ENCODE measurements at places on chromosomes 16 and 17. TPM values are rescaled to one million over a fixed set of nuclear protein-coding genes. Genes with fewer than 3 reads are reported as not detected.

TMEM208 gene
- 53.5 TPM for total RNA-seq

SMTNL2 gene
- not detected for total RNA-seq

MAF gene
- total RNA-seq, result 0.97 TPM

LRRC36 gene
- total RNA-seq, result 9.2 TPM

RAB11FIP4 gene
- 25.2 TPM for total RNA-seq

EFNB3 gene
- 0.88 TPM for total RNA-seq

RAPGEFL1 gene
- total RNA-seq, result 86.3 TPM

GGT6 gene
- 1.1 TPM for total RNA-seq

KRTAP4-4 gene
- not detected for total RNA-seq

C16orf96 gene
- not detected for total RNA-seq

KCNG4 gene
- total RNA-seq, result not detected

SDR42E1 gene
- total RNA-seq, result 33.0 TPM

KRTAP3-2 gene
- total RNA-seq, result not detected

YPEL3 gene
- total RNA-seq, result 21.1 TPM

NPIPB2 gene
- 16.2 TPM for total RNA-seq

DPEP1 gene
- not detected for total RNA-seq

AMDHD2 gene
- 65.1 TPM for total RNA-seq

CDR2L gene
- 39.4 TPM for total RNA-seq

KRTAP17-1 gene
- total RNA-seq, result not detected

ACSM5 gene
- not detected for total RNA-seq

EVI2B gene
- total RNA-seq, result not detected

NXPH3 gene
- not detected for total RNA-seq

ABCC3 gene
- total RNA-seq, result 88.0 TPM

BLMH gene
- total RNA-seq, result 33.7 TPM

SNF8 gene
- 213 TPM for total RNA-seq

PIMREG gene
- 24.3 TPM for total RNA-seq

SLFN12 gene
- 0.44 TPM for total RNA-seq

CFAP97D1 gene
- total RNA-seq, result not detected

PHB1 gene
- total RNA-seq, result 469 TPM

KRT17 gene
- 593 TPM for total RNA-seq

DNAI2 gene
- not detected for total RNA-seq

NPIPA3 gene
- total RNA-seq, result 8.2 TPM

MON1B gene
- 91.3 TPM for total RNA-seq

KRT36 gene
- total RNA-seq, result not detected

ZNF385C gene
- 4.0 TPM for total RNA-seq

PARD6A gene
- 9.5 TPM for total RNA-seq

TUBG2 gene
- total RNA-seq, result 26.1 TPM

CCT6B gene
- 0.52 TPM for total RNA-seq

GRB2 gene
- 99.9 TPM for total RNA-seq

MMP25 gene
- 0.27 TPM for total RNA-seq

FBXO39 gene
- total RNA-seq, result 0.59 TPM

BHLHA9 gene
- not detected for total RNA-seq

CRYBA1 gene
- total RNA-seq, result not detected

ST6GALNAC1 gene
- 52.4 TPM for total RNA-seq

GFAP gene
- total RNA-seq, result not detected
